ENCODE measurements at places on chromosomes 4 and X.
A peak's percentile ranks its signal among the peaks of the same experiment; 100 is the strongest.

GRCh38 chr4:145755802-145756201 lies 75.9 kb downstream of the C4orf51 start:
- DNase-seq = no peak

DNA sequence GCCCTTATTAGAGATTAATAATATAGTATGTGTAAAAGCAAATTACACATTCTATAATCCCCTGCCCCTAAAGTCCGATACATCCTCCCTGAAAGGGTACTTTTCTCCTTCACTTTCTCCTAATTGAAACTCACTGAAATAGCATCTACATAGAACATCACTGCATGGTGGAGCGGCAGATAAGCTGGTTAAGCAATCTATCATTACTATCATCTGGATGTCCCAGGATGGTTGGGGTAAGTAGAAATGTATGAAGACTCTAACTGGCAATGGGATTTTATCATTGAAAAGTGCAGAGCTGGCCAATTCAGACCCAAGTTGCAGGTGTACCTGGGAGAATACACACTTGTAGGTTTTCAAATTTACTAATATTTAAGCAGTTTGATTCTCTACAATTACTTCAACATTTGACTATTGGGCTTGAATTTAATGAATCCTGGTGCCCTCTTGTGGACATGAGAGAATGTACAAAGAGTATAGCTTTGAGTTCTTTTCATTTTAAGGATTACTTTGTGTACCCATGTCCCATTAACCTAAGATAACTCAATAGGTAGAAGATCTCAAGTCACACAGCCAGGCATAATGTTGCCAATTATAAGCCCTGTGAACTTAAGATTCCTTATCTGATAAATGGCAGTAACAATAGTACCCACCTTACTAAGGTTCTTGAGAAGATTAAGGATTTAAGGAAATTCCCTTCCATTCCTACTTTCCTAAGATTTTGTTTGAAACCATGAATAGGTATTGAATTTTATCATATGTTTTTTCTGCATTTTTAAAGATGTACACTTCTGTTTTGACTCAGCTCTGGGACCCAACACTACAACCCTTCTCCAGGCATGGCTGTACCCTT lies 69.8 kb downstream of the SHROOM3 start:
- no peak for DNase-seq

GRCh38 chrX:108303682-108304081 lies 134.5 kb downstream of the COL4A6 start:
- no peak for DNase-seq

DNA sequence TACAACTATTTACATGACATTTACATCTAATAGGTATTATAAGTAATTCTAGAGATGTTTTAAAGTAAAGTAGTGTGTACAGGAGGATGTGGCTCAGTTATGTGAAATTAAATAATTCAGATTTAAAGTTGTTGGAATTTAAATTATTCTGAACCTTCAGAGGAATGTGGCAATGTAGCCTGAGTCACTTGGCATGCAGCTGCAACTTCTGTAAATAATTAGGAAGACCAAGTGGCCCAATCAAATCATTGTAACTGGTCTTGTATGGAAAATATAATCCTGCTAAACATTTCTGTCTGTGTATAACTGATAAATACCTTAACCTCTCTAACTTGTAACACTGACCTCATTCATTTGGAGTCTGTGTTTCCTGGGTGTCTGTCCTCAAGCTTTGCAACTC lies 828.9 kb downstream of the GLUD2 start:
- no peak for DNase-seq

DNA sequence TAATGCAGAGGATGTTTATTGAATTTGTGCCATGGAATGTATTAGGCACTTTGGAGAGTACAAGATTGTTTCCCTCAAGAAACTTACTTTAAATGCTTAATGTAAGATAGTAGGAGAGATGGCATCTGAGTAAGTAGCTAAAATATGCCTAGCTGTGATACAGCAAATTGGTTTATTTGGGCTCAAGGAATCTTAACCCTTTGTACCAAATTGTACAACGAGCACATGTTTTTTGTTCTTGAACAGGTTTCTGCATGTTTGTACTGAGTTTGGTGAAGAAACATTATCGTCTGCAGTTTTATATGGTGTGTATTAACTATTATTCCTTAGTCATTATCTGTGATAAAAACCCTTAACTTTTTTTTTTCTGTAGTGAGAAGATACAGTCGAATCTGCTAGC lies 48.6 kb downstream of the CDS1 start:
- no peak for DNase-seq

DNA sequence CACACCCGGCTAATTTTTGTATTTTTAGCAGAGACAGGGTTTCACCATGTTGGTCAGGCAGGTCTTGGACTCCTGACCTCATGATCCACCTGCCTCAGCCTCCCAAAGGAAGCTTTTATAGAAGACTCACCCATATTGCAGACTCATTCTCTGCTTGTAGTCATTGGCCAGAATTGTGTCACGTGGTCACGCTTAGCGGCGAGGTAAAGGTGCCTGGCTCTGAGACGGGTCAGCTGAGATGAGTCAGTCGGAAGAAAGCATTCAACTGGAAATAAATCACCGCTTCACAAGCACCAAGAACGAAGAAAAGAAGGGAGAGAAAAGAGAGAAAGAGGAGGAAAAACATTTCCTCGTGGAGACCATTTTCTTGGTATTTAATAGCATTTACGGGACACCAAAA lies 218.8 kb upstream of the NOCT start:
- no peak for DNase-seq

DNA sequence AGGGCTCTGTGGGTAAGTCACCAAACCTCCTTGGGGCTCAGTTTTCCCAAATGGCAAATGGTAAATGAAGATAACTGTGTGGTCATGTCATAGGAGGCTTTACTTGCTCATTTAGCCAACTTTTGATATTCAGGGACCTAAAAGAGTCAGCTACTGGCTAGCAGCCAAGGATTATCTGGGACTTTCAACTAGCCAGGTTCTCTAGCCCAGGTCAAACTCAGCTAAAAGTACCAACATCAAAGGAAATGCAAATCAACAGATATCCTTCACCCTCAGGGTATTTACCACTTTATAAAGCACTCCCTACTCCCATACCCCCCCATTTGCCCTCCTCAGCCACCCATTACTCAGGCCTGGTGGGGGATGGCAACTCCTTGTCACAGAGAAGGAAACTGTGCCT lies 7.5 kb downstream of the AMER1 start:
- DNase-seq = no peak

DNA sequence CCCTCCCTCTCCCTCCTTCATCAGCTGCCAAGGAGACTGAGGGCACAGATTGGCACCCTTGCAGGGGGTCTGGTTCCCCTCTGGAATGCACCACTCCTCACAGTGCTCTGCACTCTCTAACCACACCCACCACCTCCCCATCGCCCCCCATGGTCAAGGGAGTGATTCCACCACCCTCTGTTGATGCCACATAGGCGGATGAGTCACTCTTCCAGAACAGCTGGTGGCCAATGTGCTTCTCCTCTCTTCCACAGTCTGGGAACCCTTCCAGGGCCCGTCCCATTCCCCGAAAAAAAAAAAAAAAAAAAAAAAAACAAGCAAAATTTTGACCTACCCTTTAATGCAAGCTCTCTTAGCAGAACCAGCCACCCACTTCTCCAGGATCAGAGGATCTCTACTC lies 341.3 kb upstream of the KLF3 start:
- DNase-seq = no peak

- no peak for DNase-seq
Measured at GRCh38 chr4:71259911-71260331, 78.9 kb upstream of the SLC4A4 start.

DNA sequence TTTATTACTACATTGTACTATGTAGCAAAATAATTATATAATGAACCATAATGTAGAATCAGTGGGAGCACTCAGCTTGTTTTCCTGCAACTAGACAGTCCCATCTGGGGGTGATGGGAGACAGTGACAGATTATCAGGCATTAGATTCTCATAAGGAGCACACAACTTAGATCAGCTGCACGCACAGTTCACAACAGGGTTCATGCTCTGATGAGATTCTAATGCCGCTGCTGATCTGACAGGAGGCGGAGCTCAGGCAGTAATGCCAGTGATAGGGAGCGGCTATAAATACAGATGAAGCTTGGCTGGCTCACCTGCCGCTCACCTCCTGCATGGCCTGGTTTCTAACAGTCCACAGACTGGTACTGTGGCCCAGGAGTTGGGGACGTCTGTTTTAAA lies 199.2 kb downstream of the MAB21L2 start:
- no peak for DNase-seq

DNA sequence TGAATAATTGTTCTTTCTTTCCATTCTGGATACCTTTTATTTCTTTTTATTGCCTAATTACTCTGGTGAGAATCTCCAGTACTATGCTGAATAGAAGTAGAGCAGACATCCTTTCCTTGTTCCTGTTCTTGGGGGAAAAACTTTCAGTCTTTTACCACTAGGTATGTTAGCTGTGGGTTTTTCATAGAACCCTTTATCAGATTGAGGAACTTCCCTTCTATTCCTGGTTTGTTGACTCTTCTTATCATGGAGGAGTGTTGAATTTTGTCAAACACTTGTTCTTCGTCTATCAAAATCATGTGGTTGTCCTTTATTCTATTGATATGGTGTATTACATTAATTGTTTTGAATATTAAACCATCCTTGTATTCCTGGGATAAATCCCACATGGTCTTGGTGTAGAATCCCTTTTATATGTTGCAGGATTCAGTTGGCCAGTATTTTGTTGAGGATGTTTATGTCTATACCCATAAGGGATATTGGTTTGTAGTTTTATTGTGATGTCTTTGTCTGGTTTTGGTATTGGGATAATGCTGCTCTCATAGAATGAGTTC lies 23.6 kb downstream of the SH3BP2 start:
- DNase-seq = no peak

DNA sequence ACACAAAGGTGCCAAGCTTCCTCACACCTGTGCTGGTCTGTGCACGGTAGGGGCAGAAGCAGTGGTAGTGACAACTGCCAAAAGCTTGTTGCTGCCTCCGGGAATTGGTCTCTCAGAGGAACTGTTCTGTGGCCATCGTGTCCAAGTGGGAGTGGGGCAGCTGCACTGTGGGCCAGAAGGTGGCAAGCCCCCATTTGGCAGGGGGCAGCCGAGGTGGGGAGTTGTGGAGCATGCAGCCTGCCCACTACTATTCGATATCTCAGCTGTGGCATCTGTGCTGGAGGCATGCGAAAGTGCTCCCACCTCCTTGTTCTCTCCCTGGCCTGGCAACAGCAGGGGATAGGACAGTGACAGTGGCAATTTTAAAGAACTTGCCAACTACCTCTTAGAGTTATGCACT lies 192.8 kb downstream of the TBX22 start:
- no peak for DNase-seq

DNA sequence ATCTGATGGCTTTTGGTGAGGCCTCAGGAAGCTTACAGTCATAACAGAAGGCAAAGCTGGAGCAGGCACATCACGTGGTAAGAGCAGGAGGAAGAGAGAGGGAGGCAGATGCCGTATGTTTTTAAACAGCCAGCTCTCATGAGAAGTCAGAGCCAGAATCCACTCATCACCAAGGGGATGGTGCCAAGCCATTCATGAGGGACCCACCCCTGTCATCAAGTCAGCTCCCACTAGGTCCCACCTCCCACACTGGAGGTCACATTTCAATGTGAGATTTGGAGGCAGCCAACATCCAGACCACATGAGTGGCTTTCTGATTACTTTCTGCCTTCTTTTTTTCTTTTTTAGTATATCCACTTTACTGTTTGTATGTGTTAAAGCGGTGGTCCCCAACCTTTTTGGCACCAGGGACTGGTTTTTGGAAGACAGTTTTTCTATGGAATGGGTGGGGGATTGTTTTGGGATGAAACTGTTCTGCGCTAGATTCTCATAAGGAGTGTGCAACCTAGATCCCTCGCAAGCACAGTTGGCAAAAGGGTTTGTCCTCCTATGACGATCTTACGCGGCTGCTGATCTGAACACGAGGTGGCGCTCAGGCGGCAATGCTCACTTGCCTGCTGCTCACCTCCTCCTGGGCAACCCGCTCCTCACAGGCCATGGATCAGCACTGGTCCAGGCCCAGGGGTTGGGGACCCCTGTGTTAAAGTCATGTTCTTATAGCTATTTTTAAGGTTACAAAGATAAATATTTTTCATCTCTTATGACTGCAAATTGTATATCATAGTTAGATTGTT lies 61.7 kb downstream of the SLIT2 start:
- DNase-seq = peak; percentile 18

- DNase-seq = no peak
Measured at GRCh38 chr4:173018446-173018845, 150.2 kb upstream of the GALNT7 start.

DNA sequence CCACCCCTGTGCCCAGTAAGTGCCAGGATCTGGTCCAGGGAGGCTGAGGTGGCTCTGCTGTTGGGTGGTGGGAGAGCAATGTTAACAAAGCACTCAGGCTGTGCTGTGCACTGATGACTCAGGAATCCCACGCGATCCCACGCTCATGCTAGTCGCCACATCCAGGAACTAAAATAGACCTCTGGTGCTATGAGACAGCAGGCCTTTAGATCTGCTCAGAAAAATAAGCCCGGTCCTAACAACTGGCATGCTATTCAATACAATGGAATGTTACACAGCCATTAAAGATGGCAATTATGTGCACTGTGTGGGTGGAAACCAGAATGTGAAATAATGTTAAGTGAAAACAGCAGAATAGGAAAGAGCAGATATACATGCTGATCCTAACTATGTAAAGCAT lies 26.0 kb downstream of the ARL13A start:
- no peak for DNase-seq

DNA sequence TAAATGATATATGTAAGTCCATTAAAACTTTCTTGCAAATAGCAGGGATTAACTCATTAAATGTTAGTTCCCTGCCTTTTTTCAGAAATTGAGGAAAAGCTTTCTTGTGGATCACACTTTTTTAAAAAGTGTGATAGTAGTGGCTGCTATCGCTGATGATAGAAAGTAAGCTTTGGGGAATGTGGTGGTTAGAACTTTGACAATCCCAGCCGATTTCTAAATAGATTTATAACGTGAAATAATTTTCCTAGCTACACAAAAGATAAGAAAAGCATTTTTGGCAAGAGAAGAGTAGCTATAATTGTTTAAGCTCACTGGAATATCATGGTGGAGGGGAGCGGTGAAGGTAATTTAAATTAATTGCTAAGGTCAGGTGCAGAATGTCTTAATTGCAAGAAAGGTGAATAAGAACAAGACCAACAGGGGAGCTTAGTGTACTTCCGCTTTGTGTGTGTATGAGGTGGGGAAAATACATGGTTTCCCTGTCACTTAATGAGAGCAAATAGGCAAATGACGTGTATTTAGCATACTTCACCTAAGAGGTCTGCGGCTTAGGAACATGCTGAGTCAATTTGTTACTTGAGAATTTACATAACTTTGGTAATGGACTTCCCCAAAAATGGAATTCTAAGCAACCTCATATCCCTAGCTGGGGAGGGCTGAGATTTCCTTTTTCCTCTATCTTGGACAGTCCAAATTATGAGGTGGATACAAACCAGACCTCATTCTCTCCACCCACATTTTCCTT lies 11.7 kb upstream of the IL21 start:
- no peak for DNase-seq

GRCh38 chr4:143354990-143355389 lies 18.3 kb downstream of the GAB1 start:
- no peak for DNase-seq

DNA sequence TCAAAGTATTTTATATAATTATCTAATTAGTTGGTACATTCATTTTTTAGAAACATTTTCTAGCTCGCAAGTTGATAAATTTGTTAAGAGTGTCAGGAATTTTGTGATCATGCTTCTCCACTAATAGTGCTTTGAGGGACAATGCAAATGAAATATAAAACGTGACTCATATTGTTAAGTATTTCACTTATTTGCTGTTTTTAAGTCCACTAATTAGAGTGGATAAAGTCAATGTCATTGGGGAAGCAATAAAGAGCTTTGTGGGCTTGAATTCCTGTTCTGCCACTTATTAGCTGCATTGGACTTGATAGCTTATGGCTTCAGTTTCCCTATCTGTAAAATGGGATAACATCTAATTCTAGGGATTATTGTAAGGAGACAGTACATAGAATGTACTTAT lies 26.5 kb upstream of the ANAPC4 start:
- no peak for DNase-seq

Measured in neural crest cell (in vitro differentiated cells).